ENCODE measurements at places on chromosomes 16 and 17. TPM values are rescaled to one million over a fixed set of nuclear protein-coding genes. Genes with fewer than 3 reads are reported as not detected.

Gene TBC1D10B
- total RNA-seq: 37.5 TPM

Gene LDHD
- total RNA-seq: 0.56 TPM

Gene SERPINF2
- total RNA-seq: 1.6 TPM

Gene FOXF1
- total RNA-seq: 1.1 TPM

Gene COX6A2
- not detected for total RNA-seq

Gene SPIRE2
- 1.2 TPM for total RNA-seq

Gene TERB1
- 0.46 TPM for total RNA-seq

Gene EVPLL
- 1.9 TPM for total RNA-seq

Gene MYADML2
- not detected for total RNA-seq

Gene TRIM72
- total RNA-seq: 0.28 TPM

Gene CX3CL1
- total RNA-seq: 6.7 TPM

Gene TNRC6C
- total RNA-seq: 1.6 TPM

Gene ABI3
- not detected for total RNA-seq

Gene PRSS8
- total RNA-seq: 81.1 TPM

Gene SPECC1
- total RNA-seq: 53.6 TPM
